Activated CD4-positive, CD25-positive, alpha-beta regulatory T cell (primary cell): ENCODE measurements at places on chromosomes 16 and 17.

- DNase-seq, result no peak
These were observed 13.2 kb upstream of the HEATR6 start for GRCh38 chr17:60091908-60092331.

GRCh38 chr17:54256401-54256929, 433.7 kb downstream of the KIF2B start:
- no peak for DNase-seq

- no peak for DNase-seq
These were observed 4.9 kb downstream of the POLG2 start for GRCh38 chr17:64491994-64492393.

- no peak for DNase-seq
These were observed 326.6 kb downstream of the PHKB start for GRCh38 chr16:47787696-47788095.

DNA sequence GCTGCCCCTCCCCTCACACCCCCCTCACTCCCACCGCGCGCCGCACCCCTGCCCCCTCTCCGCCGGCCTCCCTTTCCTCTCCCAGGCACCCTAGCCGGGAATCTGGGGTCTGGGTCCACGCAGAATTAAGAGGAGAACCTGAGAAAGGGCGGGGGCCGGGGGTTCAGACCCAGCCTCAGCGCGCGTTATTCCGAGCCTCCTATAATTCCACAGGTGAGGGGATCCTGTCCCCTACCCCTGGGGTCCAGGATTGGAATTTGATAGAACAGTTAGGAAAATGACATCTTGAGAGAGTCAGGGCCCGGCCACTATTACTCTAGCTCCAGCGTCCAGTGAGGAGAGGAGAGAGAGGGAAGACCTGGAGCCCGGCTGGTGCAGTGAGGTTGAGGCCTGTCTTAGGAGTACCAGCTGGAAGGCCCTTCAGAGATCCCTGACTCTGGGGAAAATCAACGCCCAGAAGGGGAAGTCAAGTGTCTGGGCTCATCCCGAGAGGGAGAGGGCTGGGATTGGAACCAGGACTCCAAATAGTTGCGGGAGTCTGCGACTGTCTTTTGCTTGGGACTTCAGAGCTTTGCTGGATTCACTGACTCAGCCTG, 17.3 kb downstream of the GRB7 start:
- DNase-seq, result no peak
